ENCODE measurements at places on chromosomes 4 and X.

DNA sequence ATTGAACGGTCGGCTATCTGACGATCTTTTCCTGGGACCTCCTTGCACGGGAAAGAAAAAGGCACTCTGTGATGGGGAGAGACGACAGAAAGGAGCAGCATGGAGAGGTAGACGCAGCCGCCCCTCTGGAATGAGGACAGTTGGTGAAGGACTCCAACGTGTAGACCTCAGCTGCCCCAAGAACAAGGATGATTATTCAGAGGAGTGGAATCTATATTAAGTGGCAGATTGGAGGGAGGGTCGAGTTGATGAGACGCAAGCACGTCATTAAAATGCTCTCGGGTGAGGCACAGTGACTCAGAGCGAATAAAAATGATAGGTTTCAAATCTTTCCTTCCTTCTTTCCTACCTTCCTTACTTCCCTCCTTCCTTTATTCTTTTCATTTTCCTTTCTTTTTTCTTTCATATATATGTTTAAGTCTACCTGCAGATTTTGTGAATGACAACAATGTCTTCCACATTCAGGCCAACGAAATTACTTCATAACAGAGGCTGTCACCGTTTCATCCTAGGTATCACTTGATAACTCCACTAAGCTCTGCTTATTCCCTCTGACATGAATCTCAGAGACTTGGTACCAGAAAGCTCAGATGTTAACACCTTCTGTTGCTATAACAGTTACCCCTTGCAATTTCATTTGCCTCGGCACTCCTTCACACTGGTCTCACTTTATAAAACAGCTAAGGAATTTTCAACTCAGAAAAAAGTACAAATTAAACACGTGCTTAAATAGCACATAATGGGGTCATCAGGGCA lies 110.0 kb upstream of the PPARGC1A start:
- no peak for DNase-seq

GRCh38 chr4:147313108-147313507 lies 167.8 kb upstream of the EDNRA start:
- no peak for DNase-seq

DNA sequence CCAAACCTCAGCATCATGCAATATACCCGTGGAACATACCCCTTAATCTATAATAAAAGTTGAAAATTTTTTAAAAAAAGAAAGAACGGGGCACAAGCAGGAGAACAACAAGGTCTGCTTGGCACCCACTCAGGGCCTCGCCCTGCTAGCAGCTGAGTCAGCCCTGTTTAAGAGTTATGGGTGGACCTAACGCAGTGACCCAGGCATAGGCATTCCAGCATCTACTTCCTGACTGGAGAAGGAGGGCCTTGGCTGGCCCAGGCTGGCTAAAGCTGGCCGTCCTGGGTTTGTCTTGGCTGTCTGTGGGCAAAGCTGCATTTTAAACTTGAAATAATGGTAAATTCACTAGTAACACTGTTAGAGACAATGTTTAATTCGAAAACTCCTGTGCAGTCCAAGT lies 236.7 kb upstream of the PGRMC2 start:
- no peak for DNase-seq

DNA sequence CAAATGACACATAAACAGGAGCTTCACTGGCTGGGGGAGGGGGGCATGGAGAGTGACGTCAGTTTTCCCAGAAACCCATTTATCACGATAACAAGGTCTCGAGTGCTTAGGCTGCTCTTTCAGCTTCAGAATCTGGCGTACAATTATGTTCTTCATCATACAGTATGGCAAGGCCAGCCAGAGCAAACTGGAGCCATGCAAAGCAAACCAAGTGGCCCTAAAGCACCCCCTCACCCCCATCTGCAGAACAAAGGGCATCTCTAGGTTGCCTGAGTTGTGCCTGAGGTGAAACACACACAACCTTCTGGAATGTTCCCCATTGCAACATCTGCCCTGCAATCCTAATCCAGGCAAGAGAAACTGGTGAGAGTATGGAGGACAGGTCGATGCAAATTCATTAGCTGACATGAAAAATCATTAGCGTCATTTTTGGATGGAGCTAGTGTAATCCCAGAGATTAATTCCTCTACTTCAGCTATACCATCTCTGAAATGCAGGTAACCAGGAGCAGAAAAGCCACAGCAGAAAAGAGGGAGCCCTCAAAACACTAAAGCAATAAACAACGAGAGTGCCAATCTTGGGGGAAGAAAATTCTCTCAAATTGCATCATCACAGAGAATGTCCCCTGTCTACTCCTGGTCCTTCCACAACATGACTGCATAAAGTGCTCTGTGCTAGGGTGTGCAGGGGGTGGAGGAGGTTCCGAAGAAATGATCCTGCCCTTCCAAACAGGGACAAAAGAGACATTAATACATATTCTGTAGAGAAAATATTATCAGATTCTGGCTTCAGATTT lies 1.8 kb downstream of the SEPTIN6 start:
- DNase-seq = no peak

GRCh38 chrX:70664726-70665125 lies 220.1 kb downstream of the DLG3 start:
- no peak for DNase-seq

GRCh38 chr4:25905371-25905770 lies 8.6 kb upstream of the SMIM20 start:
- DNase-seq = no peak

DNA sequence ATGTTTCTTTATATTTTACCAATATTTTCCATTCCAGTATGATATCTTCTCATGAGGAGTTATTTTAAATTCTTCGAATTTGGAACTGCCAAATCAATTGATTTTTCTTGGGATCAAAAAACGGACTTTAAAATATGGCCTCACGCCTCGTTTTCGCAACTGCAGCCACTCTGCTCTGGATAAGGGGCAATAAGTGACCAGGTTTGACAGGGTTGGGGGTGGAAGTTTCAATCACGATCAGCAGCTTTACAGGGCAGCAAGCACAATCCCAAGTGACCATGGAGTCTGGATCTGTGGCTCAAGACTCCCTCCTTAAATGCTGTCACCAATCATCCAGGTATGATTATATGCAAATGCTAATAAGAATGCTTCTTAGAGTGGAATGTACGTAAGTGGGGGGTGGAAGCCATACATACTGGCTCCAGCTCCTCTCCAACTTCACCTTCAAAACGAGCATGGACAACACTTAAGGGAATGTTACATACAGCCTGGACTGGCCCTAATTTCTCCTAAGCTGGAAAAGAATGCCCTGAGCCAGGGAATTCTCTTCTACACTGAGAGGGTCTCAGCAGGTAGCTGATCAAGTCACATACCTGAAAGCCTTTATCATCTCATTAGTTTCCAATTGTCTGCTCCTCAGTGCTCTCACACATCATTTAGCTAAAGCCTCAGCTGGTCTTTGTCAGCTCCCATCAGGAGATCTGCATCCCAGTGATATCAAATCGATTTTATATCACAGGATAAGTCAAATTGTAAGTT lies 176.9 kb upstream of the DCAF8L1 start:
- DNase-seq = no peak

GRCh38 chr4:147799986-147800555 lies 68.2 kb downstream of the ARHGAP10 start:
- peak; percentile 45 for DNase-seq

GRCh38 chr4:137533855-137534254 lies 1.6 kb upstream of the PCDH18 start:
- DNase-seq = no peak

DNA sequence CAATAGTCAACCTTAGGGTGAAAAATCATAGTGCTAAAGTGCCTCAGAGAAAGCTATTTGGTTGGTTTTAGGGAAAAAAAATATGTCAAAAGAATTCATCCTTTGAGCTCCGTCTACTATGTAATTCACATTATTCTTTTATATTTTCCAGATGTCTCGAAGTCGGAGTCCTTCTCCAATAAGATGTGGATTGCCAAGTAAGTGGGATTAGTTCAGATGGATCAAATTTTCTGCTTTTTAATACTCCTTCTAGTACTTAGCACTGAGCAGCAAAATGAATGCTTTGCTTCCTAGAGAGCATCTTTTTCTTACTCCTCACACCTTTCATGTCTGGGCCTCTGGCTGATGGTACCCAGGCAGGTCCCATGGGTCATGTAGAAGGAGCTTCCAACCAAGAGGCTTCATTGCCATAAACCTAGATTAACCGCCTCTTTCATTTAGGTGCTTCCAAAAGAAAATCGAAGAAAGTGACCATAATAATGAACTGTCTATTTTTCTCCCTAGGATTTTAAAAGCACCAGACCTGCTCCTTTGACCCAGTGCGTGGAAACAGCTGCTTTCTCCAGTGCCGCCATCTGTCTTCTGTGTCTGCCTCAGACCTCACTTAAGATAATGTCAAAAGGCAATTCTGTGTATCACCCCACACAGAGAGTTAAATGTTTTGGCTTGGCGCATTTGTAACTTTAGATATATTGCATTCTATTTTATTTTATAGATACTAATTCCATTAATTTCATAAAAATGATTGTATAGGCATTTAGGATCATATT lies 43.5 kb downstream of the SPATA18 start:
- no peak for DNase-seq

DNA sequence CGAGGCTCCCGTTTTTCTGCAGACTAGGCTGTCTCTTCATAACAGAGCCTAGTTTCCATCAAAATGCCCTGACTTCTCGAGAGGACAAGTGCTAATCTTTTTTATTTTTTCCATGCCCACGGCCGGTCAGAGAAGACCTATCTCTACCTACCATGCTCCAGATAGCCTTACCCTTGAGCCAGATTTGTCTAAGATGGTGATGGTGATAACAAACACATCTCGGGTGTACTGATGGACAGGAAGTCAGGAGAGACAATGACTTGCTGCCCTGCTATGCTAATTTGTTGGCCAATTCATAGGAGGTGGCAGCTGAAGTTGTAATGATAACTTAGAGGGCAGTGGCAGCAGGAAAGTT lies 42.2 kb upstream of the NKRF start:
- no peak for DNase-seq

DNA sequence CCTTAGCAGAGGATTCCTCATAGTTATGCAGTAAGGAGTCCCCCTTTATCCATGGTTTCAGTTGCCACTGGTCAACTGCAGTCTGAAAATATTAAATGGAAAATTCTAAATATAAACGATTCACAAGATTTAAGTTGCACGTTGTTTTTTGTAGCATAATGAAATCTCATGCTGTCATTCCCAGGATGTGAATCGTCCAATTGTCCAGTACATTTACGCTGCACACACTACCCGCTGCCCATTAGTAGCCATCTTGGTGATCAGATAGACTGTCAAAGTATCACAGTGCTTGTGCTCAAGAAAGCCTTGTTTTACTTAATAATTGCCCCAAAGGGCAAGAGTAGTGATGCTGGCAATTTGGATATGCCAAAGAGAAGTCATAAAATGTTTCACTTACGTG lies 434.8 kb downstream of the MAPK10 start:
- no peak for DNase-seq

- no peak for DNase-seq
Measured at GRCh38 chr4:112127803-112128202, 17.5 kb upstream of the FAM241A start.

DNA sequence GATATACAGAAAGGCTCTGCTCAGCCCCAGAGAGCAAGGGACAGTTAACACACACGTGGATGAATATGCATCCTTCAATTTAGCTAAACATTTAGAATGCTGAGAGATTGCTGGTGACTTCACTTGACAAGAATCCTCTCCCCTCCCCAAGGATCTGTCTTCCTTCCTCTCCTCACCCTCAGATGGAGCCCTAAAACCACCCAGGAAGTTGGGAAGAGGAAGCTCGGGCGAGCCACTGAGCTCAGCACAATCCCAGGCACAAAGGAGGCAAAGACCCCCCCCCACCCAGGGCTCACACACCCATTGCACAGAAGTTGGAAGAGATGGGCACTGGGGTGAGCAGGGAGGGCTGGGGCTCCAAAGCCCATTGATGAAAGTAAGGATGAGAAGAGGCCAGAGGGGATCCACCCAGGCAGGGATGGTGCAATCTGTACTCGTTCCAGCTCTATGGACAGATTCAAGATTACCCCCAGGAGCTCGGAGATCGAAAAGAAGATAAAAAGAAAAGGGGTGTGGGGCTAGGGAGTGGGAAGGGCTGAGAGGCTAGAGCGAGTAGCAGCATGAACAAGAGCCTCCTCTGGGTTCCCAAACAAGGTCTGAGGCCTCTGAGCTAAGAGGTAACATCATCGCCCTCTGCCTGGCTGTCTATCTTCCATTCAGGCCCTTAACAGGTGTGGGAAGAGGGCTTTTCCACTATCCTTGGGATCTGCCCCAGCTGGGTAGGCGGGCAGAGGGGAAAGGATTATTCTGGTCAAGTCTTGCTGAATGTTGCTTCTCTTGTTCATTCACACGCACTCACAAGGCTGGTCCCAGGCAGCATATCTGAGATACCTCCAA lies 1.2 kb downstream of the TFE3 start:
- DNase-seq = no peak

DNA sequence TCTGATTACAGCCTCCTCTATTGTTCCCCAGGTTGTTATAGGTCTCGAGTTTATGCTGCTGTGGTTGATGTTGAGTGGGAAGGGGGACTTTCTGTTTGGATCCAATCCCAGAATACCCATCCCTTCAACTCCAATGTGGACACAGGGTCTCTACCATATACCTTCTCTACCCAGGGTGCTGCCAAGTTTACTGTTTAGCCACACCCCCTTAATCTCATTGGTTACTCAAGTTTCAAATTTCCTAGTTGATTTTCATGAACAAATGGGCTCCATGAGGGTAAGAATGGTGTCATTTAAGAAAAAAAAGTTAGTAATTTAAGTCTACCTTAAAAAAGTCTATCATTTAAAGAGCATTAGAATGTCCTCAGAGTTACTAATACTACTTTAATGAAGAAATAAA lies 3.6 kb upstream of the SPP1 start:
- DNase-seq = no peak

DNA sequence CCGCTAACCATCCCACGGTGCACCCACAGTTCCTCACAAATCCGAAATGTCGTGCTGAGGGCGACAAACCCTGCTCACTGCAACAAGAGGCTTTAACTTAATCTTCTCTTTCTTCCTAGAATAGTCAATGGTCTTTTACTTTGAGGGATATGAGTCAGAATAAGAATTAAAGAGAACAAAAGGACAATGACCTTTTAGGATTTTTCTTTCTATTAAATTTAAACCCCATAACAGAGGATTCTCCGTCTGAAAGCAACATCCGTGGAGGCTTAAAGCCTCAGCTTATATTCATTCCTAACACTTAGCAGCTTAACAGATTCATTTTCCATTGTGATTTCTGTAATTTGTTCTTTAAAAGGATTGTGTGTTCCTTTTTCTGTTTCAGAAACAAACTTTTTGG lies 44.9 kb upstream of the PUDP start:
- no peak for DNase-seq
